ENCODE measurements at places on chromosomes 13 and 19.

DNA sequence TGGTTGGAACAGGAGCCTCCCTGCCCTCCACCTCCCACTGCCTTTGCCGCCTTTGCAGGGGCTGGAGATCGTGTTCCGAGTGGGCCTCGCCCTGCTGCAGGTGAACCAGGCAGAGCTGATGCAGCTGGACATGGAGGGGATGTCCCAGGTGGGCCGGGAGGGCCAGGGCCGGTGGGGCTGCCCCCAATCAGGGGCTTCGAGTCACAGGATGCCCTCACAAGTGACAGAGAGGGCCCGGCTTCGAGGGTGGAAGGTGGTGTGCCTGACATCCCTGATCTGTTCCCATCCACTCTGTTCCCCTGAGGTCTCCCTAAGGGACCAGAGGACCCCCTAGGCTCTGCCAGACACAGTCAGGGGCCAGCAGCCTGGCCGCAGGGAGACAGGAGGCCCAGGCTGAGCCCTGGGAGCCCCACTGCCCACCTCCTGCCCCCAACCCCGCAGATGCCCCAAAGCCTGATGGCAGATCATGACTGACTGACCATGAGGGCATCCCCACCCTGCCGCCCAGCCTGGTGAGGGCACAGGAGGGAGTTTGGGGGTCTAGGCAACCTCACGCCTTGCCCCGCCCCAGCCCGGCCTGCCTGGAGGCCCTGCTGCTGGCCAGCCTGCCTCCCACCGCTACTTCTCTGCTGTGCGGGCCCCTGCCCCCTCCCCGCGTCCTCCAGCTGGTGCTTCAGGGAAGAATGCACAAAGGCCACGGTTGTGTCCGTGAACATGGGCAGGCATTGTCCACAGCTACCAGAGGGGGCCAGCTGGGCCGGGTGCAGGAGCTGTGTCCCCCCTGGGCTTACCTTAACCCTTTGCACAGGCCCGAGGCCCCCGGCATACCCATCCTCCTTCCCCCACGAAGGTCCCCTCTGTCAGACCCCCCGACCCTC is 21.8 kb downstream of the EVI5L start:
- no peak for DNase-seq

DNA sequence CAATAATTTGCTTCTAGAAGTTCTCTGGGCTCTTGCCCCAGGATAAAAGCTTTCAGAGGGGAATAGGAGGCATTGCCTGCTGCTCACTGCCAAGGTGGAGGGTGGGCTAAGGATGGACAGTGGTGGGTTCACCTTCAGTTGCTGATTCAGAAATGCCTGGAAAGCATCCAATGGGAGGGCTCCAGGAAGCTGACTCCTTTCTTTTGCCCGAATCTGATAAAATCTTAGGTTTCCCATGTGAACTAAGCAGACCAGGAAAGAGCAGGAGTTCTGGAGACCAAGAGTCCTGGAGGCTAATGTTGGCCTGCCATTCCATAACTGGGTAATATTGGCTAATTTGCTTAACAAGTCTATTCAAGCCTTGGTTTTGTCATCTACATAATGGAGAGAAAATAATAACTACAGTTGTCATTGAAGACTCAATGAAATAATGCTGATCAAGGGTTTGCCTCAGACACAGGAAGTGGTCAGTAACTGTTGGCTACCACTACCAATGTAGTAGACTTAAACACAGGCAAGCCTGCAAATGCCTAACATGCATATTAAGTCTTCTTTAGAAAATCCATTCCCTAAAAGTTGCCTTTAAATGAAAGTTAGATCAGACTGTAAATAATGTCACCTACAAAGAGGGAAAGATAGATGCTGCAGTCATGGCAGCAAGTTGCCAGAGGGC is 528.4 kb upstream of the NBEA start:
- DNase-seq = peak; percentile 32

- no peak for DNase-seq
These were observed 873.5 kb upstream of the ATXN8OS start for GRCh38 chr13:69234171-69234570.

GRCh38 chr19:38004521-38005223 is 97.7 kb downstream of the SIPA1L3 start:
- peak; percentile 97 for DNase-seq

GRCh38 chr13:109971456-109972090 is 185.2 kb upstream of the IRS2 start:
- DNase-seq = peak; percentile 63

DNA sequence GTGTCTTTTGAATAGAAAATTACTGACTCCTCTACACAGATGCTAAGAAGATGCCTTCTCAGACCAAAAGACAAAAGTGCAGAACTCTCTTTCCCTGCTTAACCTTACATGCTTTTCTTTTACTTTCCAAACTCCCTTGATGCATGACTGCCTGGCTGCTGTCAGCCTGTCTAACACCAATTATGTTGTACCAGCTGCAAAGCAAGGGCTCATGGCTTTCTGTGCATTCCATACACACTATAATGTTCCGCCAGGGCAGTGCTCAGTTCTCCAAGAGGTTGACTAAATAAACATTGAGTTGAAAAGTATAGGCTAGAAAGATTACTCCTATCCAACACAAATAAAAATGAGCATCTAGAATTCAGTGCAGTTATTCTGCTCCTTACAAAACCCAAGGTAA is 330.4 kb upstream of the NBEA start:
- DNase-seq = no peak

GRCh38 chr19:10927730-10928562 is 493 bp downstream of the YIPF2 start:
- peak; percentile 25 for DNase-seq

- peak; percentile 92 for DNase-seq
These were observed 64.9 kb upstream of the MEDAG start for GRCh38 chr13:30841154-30841553.

DNA sequence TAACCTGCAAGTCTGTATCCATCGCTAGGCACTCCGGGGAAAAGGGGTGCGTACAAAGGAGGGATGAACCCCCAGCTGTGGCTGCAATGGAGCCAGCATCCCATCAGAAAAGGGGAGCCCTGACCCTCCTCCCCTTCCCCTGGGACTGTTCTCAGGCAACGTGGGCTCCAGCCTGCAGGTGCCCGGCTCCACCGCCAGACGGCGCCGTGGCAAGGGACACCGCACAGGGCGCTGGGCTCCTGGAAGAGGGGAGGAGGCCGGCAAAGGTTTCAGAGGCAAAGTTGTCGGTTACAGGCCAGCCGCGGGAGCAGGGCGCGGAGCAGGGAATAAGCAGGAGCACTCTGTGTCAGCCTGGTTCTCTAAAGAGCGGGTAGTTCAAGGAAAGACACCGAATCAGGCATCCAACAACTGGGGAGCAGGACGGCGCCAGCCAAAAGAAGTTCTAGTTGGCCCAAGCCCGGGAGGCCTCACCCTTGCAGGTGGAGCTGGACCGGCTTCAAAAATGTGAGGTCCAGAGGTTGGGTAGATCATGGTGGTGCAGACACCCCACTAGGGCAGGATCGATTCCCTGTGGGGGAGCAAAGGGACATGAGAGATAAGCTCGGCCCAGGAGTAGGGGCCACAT is 53.0 kb upstream of the ATP12A start:
- peak; percentile 29 for DNase-seq

DNA sequence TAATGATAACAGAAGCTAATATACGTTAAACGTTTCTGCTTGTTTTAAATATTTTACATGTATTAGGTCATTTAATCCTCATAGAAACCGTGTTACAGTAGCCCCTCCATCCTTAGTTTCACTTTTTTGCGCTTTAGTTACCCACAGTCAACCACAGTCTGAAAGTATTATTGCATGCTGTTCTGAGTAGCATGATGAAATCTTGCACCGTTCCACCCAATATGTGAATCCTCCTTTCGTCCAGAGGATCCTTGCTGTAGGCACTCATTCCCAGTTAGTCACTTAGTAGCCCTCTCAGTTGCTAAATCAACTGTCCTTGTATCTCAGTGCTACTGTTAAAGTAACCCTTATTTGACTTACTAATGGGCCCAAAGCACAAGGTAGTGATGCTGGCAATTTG is 257.8 kb downstream of the ENOX1 start:
- peak; percentile 25 for DNase-seq

DNA sequence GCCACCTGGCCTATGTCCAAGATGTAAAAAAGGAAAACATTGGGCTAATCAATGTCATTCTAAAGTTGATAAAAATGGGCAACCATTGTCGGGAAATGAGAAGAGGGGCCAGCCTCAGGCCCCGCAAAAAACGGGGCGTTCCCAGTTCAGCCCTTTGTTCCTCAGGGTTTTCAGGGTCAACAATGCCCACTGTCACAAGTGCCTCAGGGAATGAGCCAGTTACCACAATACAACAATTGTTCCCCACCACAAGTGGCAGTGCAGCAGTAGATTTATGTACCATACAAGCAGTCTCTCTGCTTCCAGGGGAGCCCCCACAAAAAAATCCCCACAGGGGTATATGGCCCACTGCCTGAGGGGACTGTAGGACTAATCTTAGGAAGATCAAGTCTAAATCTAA is 112.5 kb downstream of the ZNF486 start:
- DNase-seq = no peak

- DNase-seq = peak; percentile 43
These were observed 2.8 kb downstream of the MAMSTR start for GRCh38 chr19:48716562-48717291.

GRCh38 chr13:107234319-107235073 is 666.6 kb upstream of the ARGLU1 start:
- no peak for DNase-seq

GRCh38 chr19:47058621-47059022 is 10.2 kb upstream of the TMEM160 start:
- DNase-seq = no peak

GRCh38 chr13:22077764-22078163 is 406.9 kb downstream of the FGF9 start:
- DNase-seq = no peak

DNA sequence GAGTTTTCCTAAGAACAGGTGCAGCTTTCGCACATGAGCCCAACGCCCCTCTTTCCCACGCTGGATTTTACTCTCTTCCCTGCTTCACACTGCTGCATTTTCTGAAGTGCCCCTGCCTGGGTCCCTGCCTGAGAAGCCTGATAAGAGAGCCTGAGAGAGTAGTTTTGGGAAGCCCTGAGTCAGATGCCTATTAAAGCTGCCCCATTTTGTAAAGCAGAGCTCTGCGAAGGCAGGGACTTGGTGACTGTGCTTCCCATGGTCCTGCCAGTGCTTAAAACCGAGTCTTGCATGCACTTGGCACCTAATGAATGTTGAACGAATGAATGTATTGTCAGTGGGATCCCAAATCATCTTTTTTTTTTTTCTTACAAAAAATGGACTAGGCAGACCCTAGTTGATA is 18.2 kb downstream of the FGF9 start:
- no peak for DNase-seq

GRCh38 chr19:42270346-42271044 is 1.4 kb downstream of the CIC start:
- peak; percentile 91 for DNase-seq

- no peak for DNase-seq
These were observed 60.8 kb upstream of the MYCBP2 start for GRCh38 chr13:77387607-77388200.

- no peak for DNase-seq
These were observed 34.9 kb downstream of the TNFSF13B start for GRCh38 chr13:108304170-108305016.

DNA sequence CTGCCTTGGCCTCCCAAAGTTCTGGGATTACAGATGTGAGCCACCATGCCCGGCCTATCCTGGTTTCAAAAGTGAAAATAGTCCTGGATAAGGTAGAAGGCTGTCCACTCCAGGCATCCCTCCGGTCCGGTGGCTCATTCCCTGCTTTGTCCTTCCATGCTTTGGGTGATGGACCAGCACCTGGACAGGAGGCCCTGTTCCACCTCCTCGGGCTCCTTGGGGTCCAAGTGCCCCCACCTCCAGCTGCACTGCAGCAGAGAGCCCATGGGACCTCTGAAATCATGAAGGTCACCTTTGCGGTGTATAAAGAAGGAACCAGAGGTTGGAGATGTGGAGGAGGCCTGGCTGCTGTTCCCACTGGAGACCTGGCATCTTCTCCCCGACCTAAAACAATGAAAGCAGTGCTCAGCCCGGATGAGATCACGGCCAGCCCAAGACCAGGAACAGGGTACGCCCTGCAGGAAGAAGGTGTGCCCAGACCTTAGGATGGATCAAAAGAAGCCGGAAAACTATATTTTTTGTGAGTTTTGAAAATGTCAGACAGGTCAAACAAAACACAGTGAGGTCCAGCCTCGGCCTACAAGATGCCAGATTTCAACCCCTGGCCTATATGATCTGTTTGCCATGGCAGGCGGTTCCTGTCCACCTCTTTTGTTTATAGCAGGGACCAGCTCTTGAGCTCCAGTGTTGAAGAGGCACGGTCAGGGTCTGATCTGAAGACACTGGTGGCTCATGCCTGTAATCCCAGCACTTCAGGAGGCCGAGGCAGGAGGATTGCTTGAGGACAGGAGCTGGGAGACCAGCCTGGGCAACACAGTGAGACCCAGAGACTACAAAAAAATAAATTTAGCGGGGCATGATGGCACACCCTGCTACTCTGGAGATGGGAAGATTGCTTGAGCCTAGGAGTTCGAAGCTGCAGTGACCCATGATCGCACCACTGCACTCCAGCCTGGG is 5.8 kb downstream of the LSR start:
- no peak for DNase-seq

DNA sequence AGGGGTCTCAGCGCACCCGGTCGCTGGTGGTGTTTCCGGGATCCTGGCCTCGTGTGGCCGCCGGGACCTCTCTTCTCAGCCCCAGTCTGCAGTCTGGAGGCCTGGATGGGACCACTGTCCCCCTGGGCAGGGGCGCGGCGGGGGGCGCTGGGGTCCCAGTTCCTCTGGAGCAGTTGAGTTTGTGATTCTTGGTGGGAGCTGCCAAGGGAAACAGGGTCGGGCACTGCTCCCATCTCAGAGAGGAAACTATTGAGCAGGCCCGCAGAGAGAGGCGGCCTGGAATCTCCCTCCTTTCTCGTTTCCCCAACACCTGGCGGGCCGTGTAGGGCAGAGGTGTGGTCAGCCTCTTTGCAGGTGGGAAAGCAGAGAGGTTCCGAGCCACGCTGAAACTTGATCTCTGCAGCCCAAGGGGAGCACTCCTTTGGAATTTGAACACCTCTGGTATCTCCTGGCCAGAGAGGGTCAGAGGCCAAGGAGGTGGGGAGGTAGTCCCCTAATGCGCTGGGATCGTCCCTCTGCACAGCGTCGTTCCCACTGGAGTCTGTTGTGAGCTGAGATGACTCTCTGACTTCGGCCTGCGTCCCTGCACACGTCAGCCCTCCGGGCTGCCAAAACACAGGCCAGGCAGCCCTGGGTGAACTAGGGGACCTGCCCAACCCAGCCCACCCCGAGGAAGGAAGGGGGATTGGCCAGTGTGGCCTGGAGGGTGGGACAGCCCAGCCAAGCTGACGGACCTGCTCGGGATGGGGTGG is 741 bp downstream of the PLEKHF1 start:
- DNase-seq = peak; percentile 69

GRCh38 chr19:900302-901111 is 7.2 kb downstream of the RNU6-9 start:
- DNase-seq = no peak

GRCh38 chr13:45048890-45049407 is 59.6 kb downstream of the GPALPP1 start:
- DNase-seq = no peak

GRCh38 chr19:30492586-30493270 is 120.5 kb downstream of the ZNF536 start:
- peak; percentile 36 for DNase-seq

- DNase-seq = no peak
These were observed 1.8 kb upstream of the MYBPC2 start for GRCh38 chr19:50430888-50431342.

Measured in AG10803 (cell line).